NCI-H1092 (cell line): ENCODE measurements at places on chromosomes 12 and 14.

DNA sequence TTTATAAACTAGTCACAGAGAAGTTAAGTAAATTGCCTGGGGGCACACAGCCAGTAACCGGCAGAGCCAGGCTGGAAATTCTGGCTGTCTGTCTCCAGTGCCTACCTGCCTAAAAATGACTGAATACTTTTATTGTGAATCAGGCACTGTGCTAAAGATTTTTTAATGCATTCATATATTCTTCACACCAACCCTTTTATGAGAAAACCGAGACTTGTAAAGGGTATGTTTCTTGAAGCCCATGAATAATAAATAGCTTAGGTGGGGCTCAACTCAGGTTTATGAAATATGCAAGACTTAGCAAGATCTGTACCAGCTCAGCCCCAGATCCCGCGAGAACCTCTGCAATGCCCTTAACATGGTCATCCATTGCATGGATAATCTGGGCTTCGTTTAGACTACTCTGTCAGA is 60.8 kb downstream of the TMCC3 start:
- no peak for DNase-seq

DNA sequence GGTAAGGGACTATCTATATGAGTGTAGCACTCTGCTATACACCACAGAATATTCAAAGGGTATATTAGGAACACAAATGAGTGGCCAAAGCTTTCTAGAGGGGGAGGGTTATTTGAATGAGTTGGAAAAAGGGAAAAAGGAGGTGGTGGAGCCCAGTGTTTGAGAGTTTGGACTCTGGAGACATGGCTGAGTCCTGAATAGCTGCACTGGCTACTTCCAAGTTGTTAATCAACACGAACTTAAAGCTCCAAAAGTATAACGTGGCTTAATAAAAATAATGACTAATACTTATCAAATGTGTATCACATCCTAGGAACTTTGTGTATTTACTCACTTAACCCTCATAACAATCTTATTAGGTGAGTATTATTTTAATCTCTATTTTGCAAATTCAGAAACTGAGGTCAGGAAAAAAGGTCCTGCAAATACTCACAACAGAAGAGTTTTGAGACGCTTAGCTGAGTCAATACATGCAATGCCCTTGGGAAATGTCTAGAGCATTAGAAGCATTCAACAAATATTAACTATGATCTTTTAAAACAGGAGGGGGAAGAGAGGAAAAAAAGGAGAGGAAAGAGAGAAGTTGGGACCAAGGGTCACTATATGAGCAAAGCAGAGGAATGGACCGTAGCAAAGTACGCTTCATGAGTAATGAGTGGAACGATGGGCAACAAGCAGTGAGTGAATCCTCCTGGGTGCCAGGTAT is 189.5 kb upstream of the HMGA2 start:
- no peak for DNase-seq

GRCh38 chr12:85782711-85783110 is 53.5 kb downstream of the RASSF9 start:
- DNase-seq = no peak

- no peak for DNase-seq
These were observed 4.1 kb downstream of the TRHDE start for GRCh38 chr12:72276181-72276805.

- DNase-seq = no peak
These were observed 32.0 kb downstream of the PTPN11 start for GRCh38 chr12:112450725-112451124.

DNA sequence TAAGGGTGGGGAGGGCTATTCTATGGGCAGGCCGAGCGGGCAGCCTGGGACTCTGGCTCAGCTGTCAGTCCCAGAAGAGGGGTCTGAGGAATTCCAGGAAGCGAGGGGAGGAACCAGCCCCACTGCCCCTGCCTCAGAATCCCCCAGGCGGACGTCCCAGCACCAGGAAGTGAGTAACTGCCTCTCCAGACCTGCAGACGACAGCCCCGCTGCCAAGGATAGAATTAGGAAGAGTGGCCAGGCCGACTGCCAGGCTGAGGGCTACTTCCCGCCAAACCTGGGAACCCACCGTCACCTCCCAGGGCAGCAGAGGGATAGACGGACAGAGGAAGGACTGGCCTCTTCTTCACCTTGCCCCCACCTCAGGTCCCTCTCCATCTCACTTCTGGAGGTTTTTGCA is 6.7 kb upstream of the BDKRB2 start:
- no peak for DNase-seq

GRCh38 chr14:92600318-92601053 is 86.9 kb downstream of the RIN3 start:
- no peak for DNase-seq

DNA sequence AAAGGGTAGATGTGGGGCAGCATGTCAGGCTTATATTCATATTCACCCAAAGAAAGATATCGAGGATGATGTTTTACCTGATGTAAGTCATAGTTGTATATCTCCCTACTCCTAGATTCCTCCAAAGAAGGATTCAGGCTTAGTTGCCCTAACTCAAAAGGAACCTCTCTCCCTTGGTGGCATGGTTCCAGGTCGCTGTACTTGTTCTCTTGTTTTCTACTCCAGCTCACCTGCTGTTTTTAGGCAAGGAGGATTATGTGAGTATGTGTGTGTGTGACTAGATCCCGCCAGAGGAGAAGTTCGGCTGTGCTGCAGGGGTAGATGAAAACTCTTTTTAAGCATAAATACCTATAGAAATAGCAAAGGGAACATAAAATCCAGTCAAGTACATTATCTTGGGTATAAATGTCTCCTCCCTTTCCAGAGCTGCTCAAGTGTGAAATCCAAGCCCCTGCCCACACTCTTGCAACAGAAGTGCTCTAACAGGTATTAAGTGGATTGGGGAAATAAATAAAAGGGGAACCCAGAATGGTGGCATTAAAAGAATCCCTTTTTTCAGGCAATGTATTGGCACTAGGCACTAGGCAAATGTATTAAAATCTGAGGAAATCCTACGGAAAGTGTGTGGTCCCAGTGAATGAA is 375.7 kb downstream of the ZFP36L1 start:
- DNase-seq = no peak

- DNase-seq = no peak
These were observed 58.3 kb downstream of the PRKCH start for GRCh38 chr14:61379639-61380184.

DNA sequence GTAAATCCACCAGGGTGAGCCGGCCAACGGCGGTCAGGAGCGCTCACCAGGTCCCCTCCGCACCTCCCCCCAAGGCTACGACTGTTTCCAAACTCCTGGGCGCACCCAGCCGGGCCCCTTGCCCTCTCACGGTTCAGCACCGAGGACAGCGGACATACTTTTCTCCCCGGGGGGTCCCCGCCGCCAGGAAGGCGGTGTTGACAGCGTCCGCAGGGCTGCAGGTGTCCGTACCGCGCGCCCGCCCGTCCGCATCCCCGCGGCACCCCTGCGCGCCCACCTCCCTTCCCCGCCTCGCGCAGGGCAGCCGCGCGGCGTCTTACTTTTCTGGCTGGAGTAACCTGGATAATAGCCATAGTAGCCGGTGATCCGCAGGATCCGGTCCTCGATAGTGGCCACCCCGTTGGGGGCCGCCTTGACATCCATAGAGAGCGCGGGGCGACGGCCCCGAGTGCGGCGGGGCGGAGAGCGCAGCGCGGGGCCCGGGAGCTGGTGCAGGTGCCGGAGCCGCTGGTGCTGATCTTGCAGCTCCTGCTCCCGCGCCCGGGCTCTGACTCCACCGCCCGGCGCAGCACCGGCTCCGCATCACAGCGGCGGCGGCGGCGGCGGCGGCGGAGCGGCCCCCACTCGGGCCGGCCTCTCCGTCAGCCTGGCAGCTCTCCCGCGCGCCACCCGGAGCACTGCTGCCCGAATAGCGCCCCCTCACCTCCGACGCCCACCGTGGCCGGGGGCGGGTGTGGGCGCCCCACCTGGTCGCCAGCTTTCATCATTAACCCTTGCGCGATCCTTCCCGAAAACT is at the start of gene SLC35F4:
TSS of gene SLC35F4 (minus strand) at position 690 of the 796 bp plus-strand sequence.
- DNase-seq = peak; percentile 49

GRCh38 chr14:105144666-105145380 is 23.8 kb downstream of the JAG2 start:
- no peak for DNase-seq

- no peak for DNase-seq
These were observed 10.7 kb downstream of the MED13L start for GRCh38 chr12:116266631-116267349.

DNA sequence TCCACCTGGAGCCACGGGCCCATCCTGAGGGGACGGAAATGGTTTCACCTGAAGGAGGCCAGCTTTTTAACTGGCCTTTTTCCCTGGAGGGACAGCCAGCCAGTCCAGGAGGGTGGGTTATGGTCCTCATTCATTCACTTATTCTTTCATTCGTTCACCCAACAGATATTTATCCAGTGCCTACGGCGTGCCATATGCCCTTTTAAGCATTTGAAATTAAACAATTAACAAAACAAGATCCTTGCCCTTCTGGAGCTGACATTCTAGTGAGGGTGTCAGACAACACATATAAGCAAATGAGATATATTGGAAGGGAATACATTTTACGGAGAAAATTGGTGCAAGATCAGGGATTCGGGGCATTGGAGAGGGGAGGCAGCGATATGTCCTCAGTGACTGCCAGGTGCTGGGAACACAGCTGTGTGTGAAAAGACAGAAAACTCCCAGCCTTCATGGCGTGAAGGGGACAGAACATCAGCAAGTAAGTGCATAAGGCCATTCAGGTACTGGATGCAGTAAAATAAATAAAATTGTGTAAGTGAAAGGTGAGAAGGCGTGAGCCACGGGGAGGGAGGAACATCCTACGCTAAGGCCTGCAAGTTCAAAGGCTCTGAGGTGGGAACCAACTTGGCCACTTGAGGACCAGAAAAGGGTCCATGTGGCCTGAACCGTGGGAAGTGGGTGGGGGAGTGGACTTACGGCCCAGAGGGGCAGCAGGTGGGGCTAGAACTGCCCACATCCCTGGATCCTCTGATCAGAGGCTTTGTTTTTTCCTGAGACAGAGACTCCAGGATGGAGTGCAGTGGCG is 684 bp upstream of the ABCB9 start:
- no peak for DNase-seq

DNA sequence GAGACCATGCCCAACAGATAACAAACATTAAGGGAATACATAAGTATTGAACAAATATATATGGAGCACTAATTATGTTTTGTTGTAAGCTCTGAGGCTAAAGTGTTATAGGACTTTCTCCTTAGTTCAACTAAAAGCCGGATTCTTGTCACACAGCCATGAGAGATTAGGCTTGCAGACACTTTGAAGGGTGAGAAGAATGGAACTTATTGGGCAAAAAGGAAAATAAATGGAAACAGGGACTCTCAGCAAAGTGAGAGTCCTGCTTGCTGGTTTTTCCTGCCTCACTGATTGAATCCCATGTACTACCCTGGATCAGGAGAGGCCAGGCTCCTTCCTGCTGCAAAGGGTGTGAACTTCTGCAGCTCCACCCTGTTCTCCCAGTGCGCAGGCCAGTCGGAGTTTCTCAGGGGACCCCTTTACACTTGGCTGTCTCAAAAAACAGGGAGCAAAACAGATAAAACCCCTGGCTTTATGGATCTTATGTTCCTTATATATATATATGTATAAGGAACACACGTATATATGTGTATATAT is 77.1 kb upstream of the FUT8 start:
- DNase-seq = no peak

- no peak for DNase-seq
These were observed 27.3 kb downstream of the TSHR start for GRCh38 chr14:80982711-80983110.

DNA sequence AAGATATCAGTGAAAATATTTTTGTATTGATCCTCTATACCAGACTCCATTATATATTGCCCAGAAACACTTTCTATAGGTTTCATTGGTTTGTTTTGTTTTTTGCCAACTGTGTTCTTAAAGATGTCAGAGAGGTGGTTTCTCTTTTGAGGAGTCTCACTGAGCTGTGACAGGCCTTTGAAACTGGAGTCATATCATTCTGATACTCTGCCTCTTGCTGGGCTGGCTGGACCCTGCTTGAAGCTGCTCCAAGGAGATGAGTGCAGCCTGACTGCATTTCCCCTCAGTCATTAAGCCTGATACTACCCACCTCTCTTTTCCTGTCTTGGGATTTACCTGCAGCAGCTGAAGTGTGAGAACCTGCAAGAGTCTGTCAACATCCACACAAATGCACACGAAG is 16.4 kb upstream of the TAS2R30 start:
- DNase-seq = no peak

- no peak for DNase-seq
These were observed 471.6 kb upstream of the FOXG1 start for GRCh38 chr14:28294834-28295440.

GRCh38 chr14:32818581-32818980 is 120.1 kb upstream of the NPAS3 start:
- DNase-seq = no peak

- DNase-seq = no peak
These were observed 218.6 kb upstream of the FOXN3 start for GRCh38 chr14:89635615-89636014.

- DNase-seq = peak; percentile 11
These were observed 5.6 kb downstream of the FBXO33 start for GRCh38 chr14:39426605-39427004.

GRCh38 chr12:41459111-41459905 is 271.2 kb downstream of the PDZRN4 start:
- DNase-seq = no peak

GRCh38 chr12:6605421-6606330 is 1.5 kb downstream of the CHD4 start:
- DNase-seq = no peak

- no peak for DNase-seq
These were observed 39.9 kb upstream of the PTHLH start for GRCh38 chr12:28012333-28012918.

- peak; percentile 88 for DNase-seq
These were observed 4.4 kb downstream of the TNS2 start for GRCh38 chr12:53054112-53054878.

GRCh38 chr12:89369166-89369565 is 16.9 kb upstream of the DUSP6 start:
- DNase-seq = no peak

DNA sequence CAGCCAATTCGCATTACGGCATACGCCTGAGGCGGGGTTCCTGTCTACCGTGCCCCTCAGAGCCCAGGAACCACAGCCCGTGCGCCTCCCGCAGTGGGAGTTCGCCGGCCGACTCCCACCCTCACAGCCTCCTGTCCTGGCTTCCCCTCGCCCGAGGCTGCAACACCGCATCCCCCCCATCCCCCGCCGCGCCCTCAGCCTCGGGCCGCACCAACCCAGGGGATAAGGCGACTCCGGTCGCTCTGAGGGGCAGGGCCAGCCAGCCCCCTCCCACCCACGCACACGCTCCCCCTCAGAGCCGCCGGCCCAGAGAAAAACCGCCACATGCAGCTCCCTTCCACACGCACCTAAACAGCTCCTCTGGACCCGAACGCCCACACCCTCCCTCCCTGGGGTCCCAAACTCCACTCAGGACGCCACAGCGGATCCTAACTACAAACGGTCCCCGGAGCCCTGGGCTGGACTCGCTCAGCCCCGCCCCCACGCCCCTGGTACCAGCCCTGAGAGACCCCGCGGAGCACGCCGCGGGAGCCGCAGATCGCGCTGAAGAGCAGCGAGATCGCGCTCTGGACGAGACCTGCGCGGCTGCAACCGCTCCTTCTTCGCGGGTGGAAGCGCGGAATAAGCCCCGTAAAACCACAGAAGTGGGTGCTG is at the start of gene C14orf39:
TSS of gene C14orf39 (minus strand) at position 466 of the 654 bp plus-strand sequence. CDS start 985 bp downstream, outside the sequence.
- peak; percentile 82 for DNase-seq

GRCh38 chr12:91377436-91377835 is 194.8 kb upstream of the DCN start:
- no peak for DNase-seq
